CD4-positive, alpha-beta T cell treated with Interleukin-21 for 1 hour (primary cell): ENCODE measurements at places on chromosomes 2 and 18.

GRCh38 chr2:110729106-110729505 is 3.3 kb upstream of the ACOXL start:
- DNase-seq = no peak

- DNase-seq = no peak
Measured at GRCh38 chr2:134170294-134170693, 83.6 kb upstream of the MGAT5 start.

- peak; percentile 22 for DNase-seq
Measured at GRCh38 chr2:63850649-63851048, 9.0 kb downstream of the UGP2 start.

DNA sequence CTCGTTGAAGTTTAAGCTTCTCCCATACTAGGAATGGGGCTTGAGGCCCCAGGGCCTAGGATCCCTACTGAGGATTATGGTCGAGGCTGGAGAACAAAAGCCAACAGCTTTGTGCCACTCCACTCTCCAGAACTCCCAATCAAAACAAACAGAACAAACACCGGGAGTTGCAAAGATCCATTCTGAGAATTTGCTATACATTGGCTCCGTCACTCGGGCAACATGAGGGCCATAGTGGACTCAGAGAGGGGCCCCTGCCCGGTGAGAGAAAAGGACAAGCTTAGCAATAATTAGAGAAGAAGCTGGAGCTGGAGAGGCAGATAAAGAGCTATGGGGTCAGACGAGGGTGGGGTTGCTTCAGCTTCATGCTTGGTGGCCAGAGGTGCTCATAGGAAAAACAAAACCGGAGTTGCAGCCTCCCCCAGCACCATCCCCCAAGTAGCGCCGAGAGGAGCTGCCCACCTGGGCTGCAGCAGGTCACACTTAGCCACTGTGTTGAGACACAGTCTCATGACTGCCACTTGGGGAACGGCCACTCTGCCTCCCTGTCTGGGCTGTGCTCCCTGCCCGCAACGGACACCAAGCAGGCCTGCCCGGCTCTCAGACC is 142.3 kb upstream of the HAAO start:
- no peak for DNase-seq

DNA sequence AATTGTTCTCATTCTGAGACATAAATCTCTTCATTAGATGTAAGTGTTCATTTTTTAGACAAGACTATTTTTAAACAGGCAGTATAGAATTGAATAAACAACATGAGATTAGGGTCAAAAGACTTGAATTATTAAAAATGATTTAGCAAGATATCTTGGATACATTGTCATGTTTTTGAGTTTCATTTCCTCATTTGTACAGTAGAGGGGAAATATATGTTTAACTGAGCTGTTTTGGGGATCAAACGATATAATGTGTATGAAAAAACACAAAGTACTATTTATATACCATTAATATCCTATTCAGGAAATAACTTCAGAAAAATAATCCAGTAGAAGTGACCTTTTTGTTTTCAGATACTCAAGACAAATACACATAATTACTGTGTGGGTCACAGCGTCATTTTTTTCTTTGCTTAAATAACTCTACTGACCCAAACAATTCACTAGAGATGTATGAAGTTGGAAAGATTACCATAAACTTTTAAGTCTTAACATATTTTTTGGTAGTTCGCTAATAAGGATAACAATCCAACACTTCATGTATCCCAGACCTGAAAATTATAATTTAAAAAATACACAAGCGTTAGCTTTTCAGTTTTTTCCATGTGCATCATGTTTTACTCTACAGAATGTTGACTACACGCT is 896 bp upstream of the ASXL3 start:
- DNase-seq = no peak

GRCh38 chr2:60481257-60481656 is 72.2 kb downstream of the BCL11A start:
- DNase-seq = no peak

GRCh38 chr18:76274468-76275289 is 220.4 kb downstream of the ZNF516 start:
- DNase-seq = no peak

- no peak for DNase-seq
Measured at GRCh38 chr2:231689124-231689893, 19.0 kb upstream of the PTMA start.

DNA sequence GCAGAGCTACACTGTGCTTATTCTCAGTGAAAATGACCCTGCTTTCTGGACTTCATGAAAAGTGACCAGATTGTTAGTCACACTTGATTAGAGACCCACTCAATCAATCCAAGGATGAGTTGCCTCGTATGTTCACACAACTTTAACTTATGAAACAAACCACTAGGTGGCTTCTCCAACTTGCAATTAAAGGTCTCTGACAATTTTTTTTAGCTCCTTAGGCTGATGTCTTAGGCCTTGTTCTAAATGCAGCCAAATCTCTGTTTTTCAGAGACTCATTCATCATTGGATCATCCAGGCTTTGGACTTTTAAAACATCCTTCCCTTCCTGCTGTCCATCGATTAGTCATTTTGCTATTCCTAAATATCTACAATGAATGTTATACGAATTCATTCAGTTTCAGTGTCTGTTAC is 63.4 kb downstream of the MREG start:
- peak; percentile 41 for DNase-seq

DNA sequence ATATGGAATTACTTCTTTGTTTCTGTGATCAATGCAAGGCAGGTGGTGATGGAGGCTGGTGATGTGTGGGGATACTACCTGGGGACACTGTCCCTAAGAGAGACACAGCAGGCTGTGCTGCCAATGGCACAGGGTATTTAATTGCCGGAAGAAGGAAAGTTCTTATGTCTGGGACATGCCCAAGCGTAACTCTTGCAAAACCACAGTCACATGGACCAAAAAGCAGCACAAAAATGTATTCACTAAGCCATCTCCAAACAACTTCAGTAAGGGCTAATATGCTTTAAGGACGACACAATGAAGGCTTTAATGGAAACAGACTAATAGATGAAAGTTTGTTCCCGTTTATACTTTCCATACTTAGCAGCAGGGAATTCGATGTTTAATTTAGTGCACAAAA is 49.7 kb upstream of the AP1S3 start:
- DNase-seq = no peak

GRCh38 chr2:57460396-57461276 is 586.0 kb upstream of the VRK2 start:
- DNase-seq = no peak

DNA sequence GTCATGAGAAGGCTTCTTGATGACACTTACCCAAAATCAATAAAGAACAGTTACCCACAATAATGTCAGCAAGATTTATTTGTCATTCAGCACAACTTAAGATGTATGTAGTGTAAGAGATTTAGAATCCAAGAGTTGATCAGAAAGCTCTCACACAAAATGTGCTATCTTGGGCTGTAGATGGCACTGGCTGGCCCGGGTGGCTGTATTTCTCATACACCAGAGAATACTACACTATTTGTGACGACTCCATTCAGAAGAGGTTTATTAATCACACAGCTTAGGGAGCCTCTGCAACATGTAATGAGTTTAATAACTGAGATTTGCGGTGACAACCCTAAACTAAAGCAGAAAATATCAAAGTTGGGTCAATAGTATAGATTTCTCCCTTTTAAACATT is 530.4 kb upstream of the KLHL29 start:
- DNase-seq = no peak

- DNase-seq = no peak
Measured at GRCh38 chr18:767961-768360, 44.1 kb downstream of the YES1 start.

DNA sequence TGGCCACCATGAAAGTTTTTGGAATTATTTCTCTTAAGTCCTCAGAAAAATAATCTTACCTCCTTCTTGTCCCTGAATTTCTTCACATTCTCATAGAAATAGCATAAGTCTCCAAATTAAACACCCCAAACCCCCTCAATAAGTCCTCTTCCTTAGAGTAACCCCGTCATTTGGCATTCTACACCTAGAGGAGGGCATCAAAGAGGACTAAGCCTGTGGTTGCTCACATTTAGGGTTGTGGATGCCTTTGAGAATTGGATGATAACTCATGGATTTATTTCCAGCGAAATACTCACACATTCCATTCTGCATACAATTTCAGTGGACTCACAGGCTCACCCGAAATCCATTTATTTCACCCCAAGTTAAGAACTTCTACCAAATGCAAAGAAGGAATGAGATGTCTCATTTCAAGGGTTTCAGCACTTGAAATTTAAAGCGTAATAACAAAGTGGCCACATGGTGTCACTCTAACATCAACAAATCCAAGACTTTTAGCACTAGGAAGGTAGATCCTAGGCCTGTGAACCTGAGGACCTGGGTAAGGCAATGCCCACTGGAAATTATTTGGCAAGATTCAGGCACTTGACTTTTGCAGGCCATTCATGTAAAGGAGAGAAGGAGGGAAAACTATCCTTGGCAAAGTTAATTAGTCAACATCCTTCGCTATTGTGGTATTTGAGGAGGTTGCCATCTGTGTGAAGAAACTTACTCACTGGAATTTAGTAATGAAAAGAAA is 24.6 kb downstream of the DYTN start:
- peak; percentile 57 for DNase-seq

DNA sequence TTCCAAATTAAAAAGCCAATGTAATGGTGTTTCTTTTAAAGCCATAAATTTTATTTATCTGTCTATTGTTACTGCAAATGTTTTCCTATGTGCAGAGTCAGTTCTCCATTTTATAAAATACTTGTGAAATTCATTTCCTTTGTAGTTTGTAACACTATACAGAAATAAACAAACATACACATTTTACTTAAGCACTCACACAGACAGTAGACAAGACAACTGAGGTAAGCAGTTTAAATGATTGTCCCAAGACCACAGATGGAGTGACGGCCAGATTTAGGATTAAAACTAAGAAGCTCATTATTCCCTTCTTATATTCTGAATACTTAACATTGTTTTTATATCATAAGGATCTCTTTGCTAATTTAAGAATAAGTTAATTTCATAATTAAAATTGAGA is 100.9 kb downstream of the BAZ2B start:
- no peak for DNase-seq

- DNase-seq = no peak
Measured at GRCh38 chr2:218961651-218962570, 2.4 kb downstream of the CDK5R2 start.

DNA sequence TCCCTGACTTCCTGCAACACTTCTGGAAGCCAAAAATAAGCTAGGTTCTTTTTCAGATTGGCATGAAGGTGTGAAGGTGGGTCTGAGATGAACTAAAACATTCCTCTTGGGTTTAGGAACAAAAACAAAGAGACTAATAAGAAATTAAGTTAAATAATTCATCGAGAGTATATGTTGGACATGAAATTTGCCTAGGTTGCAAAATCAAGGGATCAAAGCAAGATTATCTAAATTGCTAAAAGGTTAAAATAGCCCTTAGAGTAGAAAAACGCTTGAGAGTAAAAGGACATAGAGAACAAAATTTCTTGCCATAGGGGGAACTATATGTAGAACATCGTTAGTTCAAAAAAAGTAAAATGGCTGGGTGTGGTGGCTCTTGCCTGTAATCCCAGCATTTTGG is 845.9 kb upstream of the NXPH2 start:
- DNase-seq = no peak

DNA sequence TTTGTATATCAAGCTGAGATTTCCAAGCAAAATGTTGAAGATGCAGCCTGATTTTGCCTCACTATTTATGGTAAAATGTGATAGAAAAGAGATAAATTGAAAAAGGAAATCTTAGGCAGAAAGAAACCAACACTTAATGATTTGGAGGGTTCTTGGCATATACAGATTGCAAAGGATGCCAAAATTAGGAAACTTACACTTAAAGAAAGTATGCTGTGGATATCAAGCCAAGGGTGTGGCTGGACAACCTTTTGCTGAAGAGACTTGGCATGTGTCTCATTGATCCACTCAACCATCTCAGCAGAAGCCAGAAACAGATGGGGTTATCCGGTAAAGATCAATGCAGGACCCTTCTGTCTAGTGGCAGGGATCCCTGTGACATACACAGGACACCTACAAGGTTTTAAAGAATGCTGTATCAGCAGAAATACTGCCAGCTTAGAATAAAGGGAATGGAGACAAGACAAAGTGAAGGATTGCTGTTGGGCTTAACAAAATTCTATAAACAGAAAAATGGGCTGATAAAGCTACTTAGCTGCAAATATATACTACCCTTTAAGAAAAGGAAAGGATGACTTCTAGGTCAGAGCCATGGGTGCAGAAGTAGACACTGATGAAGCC is 107.3 kb upstream of the CYP26B1 start:
- no peak for DNase-seq

DNA sequence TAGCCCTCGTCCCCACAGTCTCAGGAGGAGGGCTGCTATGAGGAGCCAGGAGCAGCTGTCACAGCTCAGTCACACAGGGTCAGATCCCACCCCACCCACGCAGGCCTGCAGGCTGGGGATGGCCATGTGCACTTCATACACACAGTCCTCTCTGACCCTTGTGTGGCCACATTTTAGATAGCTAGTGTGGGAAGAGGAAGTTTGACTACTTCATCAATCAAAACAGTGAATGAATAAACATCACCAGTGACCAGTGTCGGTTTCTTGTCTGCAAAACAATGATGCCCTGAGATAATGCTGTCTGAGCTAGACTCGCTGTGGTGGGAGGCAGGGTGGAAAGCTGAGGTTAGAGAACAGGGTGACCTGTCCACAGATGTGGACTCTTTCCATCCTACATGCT is 107.1 kb downstream of the PIEZO2 start:
- DNase-seq = no peak

- no peak for DNase-seq
Measured at GRCh38 chr2:32688541-32688940, 60.7 kb downstream of the TTC27 start.

GRCh38 chr2:42752314-42752713 is 11.6 kb downstream of the OXER1 start:
- DNase-seq = peak; percentile 32

- peak; percentile 51 for DNase-seq
Measured at GRCh38 chr18:79402977-79403722, 7.4 kb downstream of the NFATC1 start.

DNA sequence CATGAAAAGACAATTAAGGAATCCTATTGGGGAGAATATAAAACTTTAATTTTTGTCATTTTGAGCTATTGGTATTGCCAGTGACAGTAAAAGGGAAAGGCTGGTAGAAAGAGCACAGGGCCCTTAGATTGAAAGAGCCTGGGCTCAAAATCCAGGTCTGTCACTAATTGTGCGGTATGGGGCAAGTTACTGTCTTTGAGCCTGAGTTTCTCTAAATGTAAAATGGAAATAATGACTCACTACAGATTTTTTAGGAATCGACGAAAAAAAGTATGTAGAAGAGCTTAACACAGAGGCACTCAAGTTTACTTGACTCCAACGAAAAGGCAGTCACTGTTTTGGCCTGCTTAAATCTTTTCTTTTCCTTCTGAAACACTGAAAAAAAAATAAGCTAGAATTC is 7.0 kb downstream of the NDUFV2 start:
- no peak for DNase-seq

GRCh38 chr2:3620834-3621233 is 25.9 kb downstream of the COLEC11 start:
- no peak for DNase-seq

- no peak for DNase-seq
Measured at GRCh38 chr2:105561401-105561800, 162.6 kb upstream of the FHL2 start.

DNA sequence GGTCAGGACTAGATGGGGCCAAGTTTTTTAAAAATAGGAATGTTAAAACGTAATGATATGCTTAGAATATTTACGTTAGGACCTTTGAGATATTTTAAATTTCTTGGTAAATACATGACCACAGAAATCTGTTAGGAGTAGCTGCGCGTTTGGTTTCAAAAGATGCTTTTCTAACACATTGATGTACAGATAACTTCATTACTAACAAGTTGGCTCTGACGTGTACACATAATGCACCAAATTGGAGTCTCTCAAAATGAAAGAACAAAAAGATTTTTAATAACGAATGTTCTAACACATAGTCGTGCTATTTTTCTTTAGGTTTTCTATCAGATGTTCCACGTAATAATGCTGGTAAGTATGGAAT is 608 bp downstream of the PHOSPHO2 start:
- DNase-seq = no peak
